ENCODE measurements at places on chromosomes 2 and 18.

DNA sequence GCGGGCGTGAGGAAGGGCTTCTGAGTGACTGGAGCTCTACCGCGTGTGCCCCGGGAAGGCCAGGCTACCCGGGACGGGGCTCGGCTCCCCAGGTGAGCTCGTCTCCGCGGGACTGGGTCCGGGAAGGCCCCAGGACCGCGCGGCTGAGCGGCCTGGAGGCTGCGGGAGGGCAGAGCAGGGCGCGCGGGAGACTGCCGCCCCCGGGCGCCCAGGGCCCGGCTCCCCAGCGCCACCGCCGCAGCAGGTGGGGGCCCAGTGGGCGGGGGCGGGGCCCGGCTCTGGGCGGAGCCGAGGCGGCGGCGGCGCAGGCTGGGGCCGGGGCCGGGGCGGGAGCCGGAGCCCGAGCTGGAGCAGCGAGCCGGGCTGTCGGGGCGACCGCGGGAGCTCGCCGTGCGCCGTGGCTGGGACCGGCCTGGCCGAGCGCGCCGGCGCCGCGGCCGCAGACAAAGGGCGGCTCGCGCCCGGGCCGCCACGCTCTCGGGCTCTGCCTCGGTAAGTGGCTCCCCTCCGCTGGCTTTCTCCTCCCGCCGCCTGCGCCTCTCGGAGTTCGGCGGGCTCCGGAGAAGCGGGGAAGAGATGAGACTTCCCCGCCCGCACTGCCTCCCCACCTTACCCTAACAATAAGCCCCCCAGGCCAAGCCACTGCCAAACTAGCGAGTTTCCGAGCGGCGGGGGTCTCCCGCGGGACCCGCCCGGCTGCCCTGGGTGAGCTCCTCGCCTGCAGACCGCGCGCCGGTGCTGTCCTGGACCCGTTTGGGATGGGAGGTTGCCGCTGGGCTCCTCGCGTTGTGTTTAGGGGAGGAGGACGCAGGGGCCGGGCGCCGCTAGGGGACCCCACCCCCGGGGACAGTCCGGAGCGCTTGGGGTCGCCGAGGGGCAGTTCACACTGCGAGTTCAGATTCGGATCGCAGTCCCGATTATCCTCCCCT is at the start of gene MAPK4:
Gene MAPK4, plus strand, starts transcription at position 336 of the 929 bp plus-strand sequence. CDS start 103,872 bp downstream, outside the sequence.
- DNase-seq, result peak; percentile 77
- H3K36me3 ChIP-seq, result peaks cover 5% of the 10 kb centered on the region
- H3K27me3 ChIP-seq, result peaks cover 53% of the 10 kb centered on the region
- H3K4me3 ChIP-seq, result peak within 1 kb of the TSS; percentile 85
- H3K4me1 ChIP-seq, result peaks cover 21% of the 10 kb centered on the region

DNA sequence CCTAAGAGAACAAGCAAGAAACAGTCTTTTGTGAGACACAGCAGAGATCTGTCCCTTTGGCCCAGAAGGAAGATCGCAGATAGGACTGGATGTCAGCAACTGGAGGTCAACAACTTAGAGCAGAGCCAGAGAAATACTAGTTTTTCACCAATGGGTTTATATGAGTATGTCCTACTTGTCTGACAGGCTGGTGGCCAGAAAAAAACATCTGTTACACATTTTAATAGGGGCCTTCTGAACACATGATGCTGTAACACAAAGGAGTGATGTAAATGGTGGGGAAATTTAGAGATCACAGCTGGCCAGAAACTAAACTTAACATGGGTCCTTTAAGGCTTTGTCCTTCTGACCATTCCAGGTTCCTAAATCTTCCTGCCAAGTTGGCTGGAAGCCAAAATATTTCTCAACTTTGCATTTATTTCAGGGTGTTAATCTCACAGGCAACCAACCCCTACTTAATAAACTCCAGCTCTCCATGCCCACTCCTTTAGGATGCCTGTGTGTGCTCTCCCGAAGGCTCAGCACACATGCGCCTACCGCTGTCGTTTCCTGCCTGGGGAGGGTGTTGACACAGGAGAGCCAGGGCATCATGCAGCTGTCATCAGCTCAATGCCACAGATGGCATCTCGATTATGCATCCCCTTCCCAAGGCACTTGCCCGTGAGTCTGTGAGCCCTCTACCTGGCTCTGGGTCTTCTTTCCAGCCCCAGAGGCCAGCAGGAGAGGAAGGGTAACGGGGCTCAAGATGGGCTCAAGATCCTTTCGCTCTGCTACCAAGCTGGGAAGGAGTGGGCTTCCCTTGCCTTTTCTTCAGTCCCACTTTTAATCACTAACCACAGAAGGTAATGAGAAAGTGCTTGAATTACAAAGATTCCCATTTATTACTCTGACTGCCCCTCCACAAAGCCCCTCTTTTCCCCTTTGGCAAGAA is 252.5 kb downstream of the ETAA1 start:
- peaks cover 37% of the 10 kb centered on the region for H3K4me1 ChIP-seq
- peak overlapping the region; percentile 68 for H3K27ac ChIP-seq
- H3K27me3 ChIP-seq, result no peaks in the 10 kb centered on the region
- no peak for DNase-seq
- H3K36me3 ChIP-seq, result peaks cover 9% of the 10 kb centered on the region

DNA sequence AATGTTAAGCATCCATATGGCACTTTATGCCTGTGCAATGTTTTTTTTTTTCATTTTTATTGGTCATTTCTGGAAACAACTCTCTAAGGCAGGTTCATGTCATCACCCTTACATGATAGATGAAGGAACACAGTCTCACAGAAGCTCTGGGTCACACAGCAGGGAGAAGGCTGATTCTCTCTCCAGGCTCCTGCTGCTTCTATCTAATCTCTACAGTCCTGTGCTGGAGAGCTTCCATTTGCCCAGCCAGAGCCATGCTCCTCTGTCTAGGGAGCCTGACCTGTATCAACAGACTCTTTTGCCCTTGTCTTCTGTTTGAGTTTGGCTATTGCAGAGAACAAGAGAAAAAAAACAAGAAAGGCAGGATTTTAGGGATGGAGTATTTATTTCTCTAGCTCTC is 584.8 kb downstream of the MBD2 start:
- DNase-seq, result no peak
- no peaks in the 10 kb centered on the region for H3K36me3 ChIP-seq
- H3K4me1 ChIP-seq, result no peaks in the 10 kb centered on the region
- peaks cover 4% of the 10 kb centered on the region for H3K27me3 ChIP-seq

GRCh38 chr2:65292106-65292400 is 64.4 kb downstream of the ACTR2 start:
- peaks cover 44% of the 10 kb centered on the region for H3K4me1 ChIP-seq
- H3K27me3 ChIP-seq, result peaks cover 6% of the 10 kb centered on the region
- no peaks in the 10 kb centered on the region for H3K36me3 ChIP-seq
- no peak overlapping the region for H3K27ac ChIP-seq
- no peak for DNase-seq

DNA sequence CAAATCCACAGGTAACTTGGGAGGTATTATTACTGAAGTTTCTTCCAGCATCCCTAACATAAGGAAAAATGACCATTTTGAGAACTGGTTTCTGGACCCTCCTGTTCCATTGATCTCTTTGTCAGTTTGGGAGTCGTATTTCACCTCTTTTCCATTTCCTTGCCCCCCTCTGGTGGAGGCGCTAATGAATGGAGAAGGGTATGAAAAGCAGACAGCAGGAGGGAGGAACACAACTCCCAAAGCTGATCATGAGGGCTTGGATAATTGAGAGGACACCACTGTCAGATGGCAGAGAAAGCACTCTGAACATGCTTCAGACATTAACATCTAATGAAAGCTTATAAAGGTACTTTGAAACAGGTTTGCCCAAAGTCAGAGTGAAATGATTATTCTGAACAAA is 56.6 kb upstream of the TLK1 start:
- H3K4me1 ChIP-seq, result peaks cover 24% of the 10 kb centered on the region
- H3K27ac ChIP-seq, result no peak overlapping the region
- peaks cover 17% of the 10 kb centered on the region for H3K36me3 ChIP-seq
- H3K4me3 ChIP-seq, result no peak overlapping the region
- no peak for DNase-seq

DNA sequence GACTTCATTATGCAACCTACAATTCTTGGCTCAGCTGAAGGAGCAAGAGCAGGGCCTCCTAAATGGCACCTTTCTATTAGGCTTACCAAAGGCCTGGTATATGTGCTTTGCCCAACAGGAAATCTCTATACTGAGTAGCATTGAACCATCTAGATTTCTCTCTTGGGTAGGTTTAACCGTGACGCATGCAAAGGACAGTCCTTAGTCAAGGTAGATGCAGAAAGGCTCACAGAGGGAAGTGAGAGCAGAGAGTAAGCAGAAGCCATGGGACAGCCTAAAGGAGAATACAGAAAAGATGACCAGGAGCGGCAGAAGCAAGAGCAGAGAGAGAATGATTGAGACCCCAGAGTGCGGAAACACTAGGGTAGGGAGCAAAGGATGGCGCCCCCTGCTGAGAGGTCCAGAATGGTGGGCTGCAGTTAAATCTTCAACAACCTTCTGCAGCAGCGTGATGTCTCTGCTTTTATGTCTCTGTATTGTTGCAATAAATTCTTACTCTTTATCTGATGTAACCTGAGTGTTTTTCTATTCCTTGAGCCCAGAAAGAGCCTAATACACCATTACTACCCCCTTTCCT is 4.7 kb upstream of the OSBPL1A start:
- H3K27ac ChIP-seq, result no peak overlapping the region
- no peaks in the 10 kb centered on the region for H3K36me3 ChIP-seq
- H3K4me1 ChIP-seq, result peaks cover 43% of the 10 kb centered on the region
- H3K27me3 ChIP-seq, result no peaks in the 10 kb centered on the region
- no peak overlapping the region for H3K4me3 ChIP-seq

- no peaks in the 10 kb centered on the region for H3K36me3 ChIP-seq
- peak overlapping the region; percentile 11 for H3K27ac ChIP-seq
- no peak for DNase-seq
- H3K27me3 ChIP-seq, result peaks cover 8% of the 10 kb centered on the region
These were observed 90.3 kb upstream of the RTN4 start for GRCh38 chr2:55140316-55141219.

DNA sequence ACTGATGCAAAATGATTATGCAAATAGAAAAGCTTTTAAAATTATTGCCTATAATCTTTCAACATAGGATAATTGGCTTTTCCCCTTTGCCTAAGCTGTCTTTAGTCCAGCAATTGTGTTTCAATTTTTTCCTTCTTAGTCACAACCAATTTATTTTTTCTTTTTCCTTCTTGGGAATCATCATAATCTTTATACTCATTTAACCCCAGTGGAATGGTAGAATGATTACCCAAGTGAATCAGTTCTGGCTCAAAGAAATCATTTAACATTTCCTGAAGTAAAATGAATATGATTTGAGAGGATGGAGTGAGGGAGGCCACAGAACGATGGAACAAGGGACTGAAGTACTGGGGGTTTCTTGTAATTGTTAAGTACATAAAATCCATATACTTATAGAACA is 93.0 kb upstream of the CRIM1 start:
- no peak overlapping the region for H3K27ac ChIP-seq
- no peak for DNase-seq
- H3K36me3 ChIP-seq, result peaks cover 7% of the 10 kb centered on the region
- H3K27me3 ChIP-seq, result peaks cover 4% of the 10 kb centered on the region

GRCh38 chr18:32595832-32596231 is 125.2 kb upstream of the GAREM1 start:
- DNase-seq, result no peak
- H3K27me3 ChIP-seq, result no peaks in the 10 kb centered on the region
- H3K36me3 ChIP-seq, result no peaks in the 10 kb centered on the region
- H3K27ac ChIP-seq, result no peak overlapping the region

- no peak overlapping the region for H3K27ac ChIP-seq
- DNase-seq, result peak; percentile 90
- peaks cover 20% of the 10 kb centered on the region for H3K27me3 ChIP-seq
- no peak overlapping the region for H3K4me3 ChIP-seq
- peaks cover 5% of the 10 kb centered on the region for H3K4me1 ChIP-seq
These were observed 208.0 kb downstream of the TFCP2L1 start for GRCh38 chr2:121076885-121077549.

DNA sequence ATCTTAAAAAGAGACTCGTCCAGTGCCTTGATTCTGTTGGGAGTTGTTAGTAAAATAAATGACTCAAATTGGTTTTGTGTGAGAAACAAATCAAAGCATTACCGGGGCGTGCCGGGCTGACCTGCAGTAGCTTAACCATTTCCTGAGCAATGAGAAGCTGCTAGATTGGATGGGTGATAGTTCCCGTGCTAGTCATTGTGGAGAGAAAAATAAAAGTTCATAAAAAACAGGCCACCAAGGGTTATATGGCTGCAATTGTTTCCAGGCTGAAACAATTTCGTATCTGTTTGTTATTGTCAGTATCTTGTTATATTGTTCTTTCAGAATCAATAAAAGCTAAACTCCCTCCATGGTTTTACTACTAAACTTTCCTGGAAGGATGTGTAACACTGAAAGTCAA is 314.4 kb downstream of the MTX2 start:
- DNase-seq, result no peak
- peak overlapping the region; percentile 66 for H3K27ac ChIP-seq
- H3K4me1 ChIP-seq, result peaks cover 69% of the 10 kb centered on the region

DNA sequence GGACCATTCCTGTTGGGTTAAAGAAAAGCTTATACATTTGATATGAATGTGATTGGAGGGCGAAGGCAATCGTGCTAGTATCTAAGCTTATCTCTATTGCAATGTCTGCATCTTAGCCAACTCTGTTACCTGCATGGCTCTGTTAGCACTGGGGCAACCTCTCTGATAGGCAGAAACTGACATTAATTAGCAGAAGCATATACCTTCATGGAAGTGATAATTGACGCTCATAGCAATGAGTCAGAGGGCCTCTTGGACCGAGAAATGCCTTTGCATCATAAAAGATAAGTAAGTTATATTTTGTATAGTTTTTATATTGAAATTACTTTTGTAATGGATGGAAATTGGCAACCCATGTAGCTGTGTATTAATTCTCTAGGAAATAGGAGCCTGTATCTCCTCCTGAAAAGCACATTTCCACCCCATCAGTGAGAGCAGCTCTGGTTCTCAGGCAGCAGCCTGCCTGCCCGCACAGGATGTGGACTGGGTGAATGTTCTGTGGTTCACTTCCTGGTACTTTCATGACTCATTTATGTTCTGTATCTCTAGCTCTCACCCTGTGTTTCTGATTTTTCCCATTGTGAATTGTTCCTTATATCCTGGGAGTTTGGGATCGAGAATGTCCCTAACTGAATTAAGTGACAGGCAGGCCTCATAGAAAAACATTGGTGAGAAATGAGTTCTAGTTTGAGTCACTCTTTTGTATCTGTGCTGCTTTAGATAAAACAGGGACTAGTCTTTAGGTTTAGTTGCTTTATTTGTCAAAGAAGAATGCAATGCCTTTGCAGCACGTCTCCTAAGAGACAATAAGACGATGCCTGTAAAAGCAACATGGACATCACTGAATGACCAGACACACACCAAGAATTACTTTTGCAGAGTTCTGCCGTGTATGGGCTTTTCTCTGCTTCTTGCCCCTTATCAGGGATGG is 344.9 kb downstream of the DCDC2C start:
- H3K4me1 ChIP-seq, result no peaks in the 10 kb centered on the region
- no peaks in the 10 kb centered on the region for H3K36me3 ChIP-seq
- peaks cover 13% of the 10 kb centered on the region for H3K27me3 ChIP-seq

DNA sequence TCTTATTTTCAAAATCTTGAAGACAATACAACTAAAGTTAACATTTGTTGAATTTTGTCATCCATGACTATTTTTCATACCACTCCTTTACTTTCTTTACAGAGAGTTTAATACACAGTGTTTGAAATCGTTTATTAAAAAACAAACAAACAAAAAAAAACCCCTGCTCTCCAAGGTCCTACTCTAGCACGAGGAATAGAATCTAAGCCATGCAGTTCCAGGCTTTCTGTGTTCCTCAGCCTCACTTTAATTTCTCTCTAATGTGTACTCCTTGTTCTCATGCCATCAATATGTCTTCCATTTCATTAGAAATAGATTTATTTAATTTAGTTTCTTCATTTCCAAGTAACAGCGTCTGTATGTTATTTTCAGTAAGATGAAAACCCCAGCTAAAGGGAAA is 381.2 kb upstream of the MC4R start:
- no peak overlapping the region for H3K27ac ChIP-seq
- no peaks in the 10 kb centered on the region for H3K36me3 ChIP-seq
- H3K4me1 ChIP-seq, result no peaks in the 10 kb centered on the region
- no peak overlapping the region for H3K4me3 ChIP-seq
- no peaks in the 10 kb centered on the region for H3K27me3 ChIP-seq
- no peak for DNase-seq

All from nephron progenitor cell (in vitro differentiated cells).